D721Med (cell line): ENCODE measurements at places on chromosomes 2 and 18.

GRCh38 chr2:5285872-5286769 lies 406.1 kb upstream of the SOX11 start:
- DNase-seq: no peak

- no peak for DNase-seq
These were observed 834.3 kb downstream of the CPS1 start for GRCh38 chr2:211390536-211391188.

GRCh38 chr2:196742685-196743084 lies 56.8 kb downstream of the GTF3C3 start:
- no peak for DNase-seq

- DNase-seq: no peak
These were observed 35.8 kb upstream of the KCNH7 start for GRCh38 chr2:162874412-162874811.

- no peak for DNase-seq
These were observed 144.6 kb downstream of the AKAIN1 start for GRCh38 chr18:5052491-5052890.

- DNase-seq: peak; percentile 37
These were observed 24.6 kb upstream of the CASP10 start for GRCh38 chr2:201158111-201158929.
